ENCODE measurements at places on chromosomes 5 and 9.

- peak; percentile 8 for DNase-seq
Measured at GRCh38 chr9:7802666-7803065, 3.1 kb upstream of the DMAC1 start.

DNA sequence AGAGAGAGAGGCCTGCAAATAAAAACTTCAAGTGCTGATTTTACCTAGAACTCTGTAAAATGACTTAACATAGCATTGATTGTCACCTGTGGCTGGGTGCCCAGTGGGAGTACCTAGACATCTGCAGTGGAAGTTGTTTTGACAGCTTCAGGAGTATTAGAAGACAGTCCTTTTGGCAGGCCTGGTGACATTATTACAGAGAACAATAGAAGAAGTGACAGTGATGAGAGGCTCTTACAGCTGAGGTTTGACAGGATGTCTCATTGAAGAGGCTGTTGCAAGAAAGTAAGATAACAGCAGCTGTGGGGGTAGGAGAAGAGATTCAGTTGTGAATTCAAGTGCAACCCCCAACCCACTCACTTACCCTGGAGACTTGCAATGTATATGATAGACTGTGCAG, 27.9 kb upstream of the MUSK start:
- no peak for DNase-seq

- no peak for DNase-seq
Measured at GRCh38 chr9:83722726-83723495, 15.2 kb upstream of the UBQLN1 start.

GRCh38 chr9:126150411-126151030, 176.1 kb upstream of the MVB12B start:
- DNase-seq: no peak

GRCh38 chr5:173655196-173655797, 38.8 kb upstream of the BOD1 start:
- no peak for DNase-seq

DNA sequence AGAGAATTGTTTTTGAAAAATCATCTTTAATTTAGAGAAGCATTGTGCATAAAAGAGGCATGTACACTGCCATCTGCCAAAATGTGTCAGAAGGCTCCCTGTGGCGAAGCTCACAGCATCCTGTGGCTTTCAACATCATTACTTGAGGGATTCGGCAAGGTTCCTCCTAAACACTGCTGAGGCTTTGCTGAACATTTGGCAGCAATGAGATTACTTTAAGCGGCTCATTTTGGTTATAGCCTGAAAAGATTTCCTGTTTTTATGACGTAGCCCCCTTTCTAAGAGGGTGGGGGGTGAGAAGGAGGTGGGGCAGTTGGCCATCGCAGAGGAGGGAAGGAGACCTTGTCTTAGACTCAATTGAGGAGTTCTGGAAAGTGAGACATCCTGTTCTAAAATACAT, 469.4 kb downstream of the RASEF start:
- DNase-seq: no peak

DNA sequence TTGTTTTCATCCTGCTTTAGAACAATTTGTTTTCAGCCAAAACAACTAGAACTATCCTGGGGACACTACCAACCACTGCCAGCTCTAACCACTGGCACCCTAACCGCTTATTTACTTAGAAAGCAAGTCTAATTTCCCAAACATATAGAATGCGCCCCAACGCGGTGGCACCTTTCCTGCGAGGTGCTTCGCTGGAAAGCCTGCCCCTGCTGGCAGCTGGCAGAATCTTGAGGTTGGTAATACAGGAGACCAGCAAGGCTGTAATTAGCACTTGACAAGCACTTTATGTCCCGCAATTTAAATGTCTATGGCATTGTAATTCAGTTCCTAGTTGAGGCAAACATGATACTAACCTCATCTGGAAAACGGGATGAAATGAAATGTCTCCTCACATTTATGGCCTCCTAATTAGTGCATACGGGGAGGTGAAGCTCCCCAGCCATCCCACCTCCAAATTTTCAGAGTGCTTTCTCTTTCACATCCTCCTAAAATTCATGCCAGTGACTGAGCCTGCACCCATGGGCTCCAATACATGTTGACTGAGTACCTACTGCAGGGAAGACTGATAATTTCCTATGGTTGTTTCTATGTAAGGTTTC, 30.4 kb downstream of the GABBR2 start:
- DNase-seq: no peak

GRCh38 chr5:5198135-5198534, 58.0 kb downstream of the ADAMTS16 start:
- no peak for DNase-seq

GRCh38 chr9:121075251-121076036, 689 bp downstream of the CNTRL start:
- DNase-seq: peak; percentile 26

GRCh38 chr5:140111011-140111858, 2.7 kb upstream of the PURA start:
- no peak for DNase-seq

- DNase-seq: no peak
Measured at GRCh38 chr9:103669296-103669695, 424.8 kb upstream of the SMC2 start.

DNA sequence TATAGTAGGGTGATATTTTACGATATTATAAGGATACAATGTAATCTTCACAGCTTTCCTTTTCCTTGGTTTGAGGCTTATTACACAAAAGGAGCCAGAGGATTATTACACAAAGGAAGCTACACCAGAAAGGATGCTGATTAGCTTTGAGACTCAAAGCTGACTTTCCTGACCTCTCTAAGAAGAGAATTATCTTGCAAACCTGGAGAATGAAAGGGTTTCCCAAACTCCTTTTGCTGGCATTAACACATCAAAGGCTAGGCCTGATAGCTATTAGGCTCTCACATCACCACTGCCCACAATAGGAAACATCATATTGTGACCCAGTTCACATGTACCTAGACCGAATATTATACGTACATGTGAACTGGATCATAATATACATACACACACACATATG, 34.2 kb upstream of the CHD1 start:
- no peak for DNase-seq

DNA sequence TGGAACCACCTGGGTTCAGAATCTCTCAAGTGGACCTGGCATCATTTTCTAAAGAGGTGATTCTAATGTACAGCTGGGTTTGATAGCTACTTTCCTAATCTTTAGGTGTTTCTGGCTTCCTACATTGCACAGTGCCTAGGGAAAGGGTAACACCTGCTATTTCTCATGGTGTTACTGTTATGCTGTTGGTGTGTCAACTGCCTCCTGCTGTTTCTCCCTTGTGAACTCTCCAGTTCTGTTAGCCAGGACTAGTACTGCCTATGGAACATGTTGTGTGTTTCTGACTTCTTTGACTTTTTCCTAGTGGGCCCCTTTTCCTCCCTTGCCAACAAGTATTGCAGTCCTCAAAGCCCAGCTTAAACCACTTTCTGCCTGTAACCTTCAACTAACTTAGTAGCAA, 5.5 kb downstream of the ARHGEF28 start:
- DNase-seq: no peak

- no peak for DNase-seq
Measured at GRCh38 chr9:90909225-90909624, 107.6 kb downstream of the SYK start.

DNA sequence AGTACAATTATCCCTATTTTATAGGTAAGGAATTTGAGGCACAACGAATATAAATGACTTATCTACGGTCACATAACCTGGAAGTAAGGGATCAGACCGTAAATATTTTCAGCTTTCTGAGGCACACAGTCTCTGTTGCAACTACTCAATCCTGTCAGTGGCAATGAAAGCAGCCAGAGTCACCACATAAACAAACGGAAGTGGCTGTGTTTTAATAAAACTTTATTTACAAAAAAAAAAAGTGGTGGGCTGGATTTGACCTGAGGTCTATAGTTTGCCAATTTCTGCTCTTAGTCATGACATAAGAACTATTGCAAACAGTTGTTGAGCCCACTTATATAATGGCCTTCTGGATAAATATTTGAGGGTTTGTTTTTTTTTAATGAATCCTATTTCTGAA, 29.6 kb downstream of the ZNF366 start:
- no peak for DNase-seq

- peak; percentile 43 for DNase-seq
Measured at GRCh38 chr5:179805529-179806249, 977 bp downstream of the MGAT4B start.

DNA sequence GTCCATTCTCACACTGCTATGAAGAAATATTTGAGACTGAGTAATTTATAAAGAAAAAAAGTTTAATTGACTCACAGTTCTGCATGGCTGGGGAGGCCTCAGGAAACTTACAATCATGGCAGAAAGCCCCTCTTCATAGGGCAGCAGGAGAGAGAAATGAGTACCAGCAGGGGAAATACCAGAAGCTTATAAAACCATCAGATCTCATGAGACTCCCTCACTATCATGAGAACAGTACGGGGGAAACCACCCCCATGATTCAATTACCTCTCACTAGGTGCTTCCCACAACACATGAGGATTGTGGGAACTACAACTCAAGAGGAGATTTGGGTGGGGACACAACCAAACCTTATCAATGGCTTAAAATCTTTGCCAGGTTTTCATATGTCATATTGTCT, 20.3 kb upstream of the TENT4A start:
- DNase-seq: no peak

GRCh38 chr5:125190232-125191087, 444.0 kb upstream of the ZNF608 start:
- DNase-seq: no peak

GRCh38 chr5:31916327-31916726, 257.8 kb downstream of the GOLPH3 start:
- no peak for DNase-seq

- DNase-seq: no peak
Measured at GRCh38 chr5:151632524-151632923, 41.4 kb upstream of the FAT2 start.

DNA sequence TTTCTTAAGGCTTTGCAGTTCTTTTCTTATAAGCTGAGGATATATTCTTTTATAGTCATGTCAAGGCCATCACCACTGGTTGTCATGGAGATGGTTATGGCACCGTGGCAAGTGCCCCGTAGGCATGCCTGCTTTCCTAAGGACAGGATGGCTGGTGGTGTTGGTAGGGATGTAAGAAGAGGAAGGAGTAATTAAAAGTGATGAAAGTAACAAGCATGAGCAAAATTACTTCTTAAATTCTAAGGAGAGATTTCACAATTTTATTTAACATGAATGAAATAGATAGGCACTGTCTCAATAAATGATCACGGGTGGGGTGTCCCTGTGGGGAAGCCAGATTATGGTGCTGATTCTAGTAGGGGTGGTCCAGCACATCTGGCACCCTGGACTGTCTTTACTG, 290.2 kb upstream of the KLF4 start:
- no peak for DNase-seq

Data from AG10803 (cell line).